ENCODE measurements at places on chromosomes 3 and 15.
A peak's percentile ranks its signal among the peaks of the same experiment; 100 is the strongest.

- no peak for DNase-seq
Measured at GRCh38 chr3:119240101-119240590, 532 bp downstream of the B4GALT4 start.

DNA sequence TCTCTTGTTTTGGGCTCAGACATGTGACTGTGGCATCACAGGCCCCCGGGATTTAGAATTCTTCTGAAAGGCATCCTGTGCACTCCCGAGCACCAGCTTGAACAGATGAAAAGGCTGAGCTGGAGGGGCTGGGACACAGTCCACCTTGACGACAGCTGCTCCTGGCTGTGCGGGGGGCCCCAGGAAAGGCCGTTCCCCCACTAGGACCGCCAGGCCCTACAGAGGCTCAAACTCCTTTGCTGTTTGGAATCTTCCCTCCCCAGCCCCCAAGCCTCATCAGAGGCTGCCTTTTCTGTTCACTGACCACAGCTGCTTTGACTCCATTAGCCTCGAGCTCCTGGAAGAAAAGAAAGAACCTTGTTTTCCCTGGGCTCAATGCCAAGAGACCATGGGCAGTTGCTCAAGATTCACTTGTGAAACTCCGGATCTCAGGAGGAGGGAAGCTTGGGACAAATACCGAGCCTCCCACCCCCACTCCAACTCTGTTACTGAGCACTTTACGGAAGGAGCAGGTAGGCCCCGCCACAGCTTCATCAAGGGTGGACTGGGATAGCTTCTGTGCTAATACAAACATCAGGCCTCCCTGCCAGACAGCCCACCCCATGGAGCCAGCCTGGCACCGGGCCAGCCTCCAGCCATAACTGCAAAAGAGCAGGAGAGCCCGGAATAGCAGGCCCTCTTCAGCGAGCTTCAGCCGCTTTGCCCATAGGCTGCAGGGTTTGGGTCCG, 15.7 kb downstream of the CIDEC start:
- peak; percentile 75 for DNase-seq

DNA sequence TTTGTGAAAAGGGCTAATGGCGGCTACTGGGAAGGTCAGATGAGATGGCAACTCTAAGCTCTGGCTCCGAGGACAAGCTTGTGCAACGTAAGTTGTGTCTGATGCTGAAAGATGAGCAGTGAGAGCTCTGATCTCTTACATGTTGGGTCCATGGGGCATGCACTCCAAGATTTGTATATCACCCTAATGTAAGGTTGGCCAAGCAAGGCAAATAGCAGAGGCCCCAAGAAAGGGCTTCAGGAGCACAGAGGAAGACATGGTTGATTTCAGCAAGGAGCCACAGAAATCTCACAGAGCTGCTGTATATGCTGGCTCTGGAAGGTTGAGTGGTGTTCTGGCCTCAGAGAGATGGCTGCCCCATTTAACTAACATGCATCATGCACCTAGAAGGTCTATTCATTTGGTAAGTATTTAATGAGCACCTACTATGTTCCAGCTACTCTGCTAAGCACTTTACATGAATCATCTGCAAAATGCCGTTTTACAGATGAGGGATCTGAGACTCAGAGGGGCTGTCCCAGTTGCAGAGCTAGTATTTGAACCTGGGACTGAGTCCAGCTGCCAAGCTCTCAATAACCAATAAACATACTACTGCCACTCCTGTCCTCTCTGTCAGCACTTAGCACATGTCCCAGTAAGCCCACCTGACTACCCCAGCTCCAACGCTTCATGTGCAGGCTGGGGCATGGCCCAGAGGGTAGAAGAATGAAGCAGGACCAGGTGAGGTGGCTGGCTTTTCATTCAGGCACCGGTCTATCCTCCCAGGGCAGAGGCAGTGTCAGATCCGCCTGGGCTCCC, 27.8 kb upstream of the ATP2B2 start:
- peak; percentile 12 for DNase-seq

DNA sequence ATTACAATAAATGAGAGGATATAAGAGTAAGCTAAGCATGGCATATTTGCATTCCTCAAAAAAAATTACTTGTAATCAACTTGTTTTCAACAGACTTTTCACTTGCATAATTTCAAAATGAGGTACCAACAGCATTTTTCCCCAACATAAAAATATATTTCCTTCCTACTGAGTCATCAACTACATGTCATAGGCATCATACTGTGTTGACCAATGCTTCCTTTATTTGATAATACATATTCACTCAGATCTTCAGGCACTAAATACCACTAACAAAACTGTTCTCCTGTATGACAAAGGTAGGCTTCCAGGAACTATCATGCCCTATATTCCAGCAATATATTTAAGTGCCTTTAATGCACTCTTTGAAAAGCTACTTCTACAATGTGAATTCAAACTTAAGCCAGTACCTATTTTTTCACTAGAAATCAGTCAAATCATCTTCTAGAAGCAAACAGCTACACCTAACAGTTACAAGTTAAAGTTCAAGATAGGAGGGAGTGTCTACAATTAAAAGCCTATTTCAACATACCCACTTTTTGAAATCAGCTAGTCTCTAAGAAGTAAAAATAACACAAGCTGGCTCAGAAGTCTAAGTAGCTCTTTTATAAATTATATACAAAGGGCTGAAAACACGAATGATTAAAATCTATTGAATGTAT, 11.3 kb downstream of the ADAM10 start:
- DNase-seq, result no peak

- no peak for DNase-seq
Measured at GRCh38 chr3:36957063-36957462, 12.2 kb upstream of the TRANK1 start.

DNA sequence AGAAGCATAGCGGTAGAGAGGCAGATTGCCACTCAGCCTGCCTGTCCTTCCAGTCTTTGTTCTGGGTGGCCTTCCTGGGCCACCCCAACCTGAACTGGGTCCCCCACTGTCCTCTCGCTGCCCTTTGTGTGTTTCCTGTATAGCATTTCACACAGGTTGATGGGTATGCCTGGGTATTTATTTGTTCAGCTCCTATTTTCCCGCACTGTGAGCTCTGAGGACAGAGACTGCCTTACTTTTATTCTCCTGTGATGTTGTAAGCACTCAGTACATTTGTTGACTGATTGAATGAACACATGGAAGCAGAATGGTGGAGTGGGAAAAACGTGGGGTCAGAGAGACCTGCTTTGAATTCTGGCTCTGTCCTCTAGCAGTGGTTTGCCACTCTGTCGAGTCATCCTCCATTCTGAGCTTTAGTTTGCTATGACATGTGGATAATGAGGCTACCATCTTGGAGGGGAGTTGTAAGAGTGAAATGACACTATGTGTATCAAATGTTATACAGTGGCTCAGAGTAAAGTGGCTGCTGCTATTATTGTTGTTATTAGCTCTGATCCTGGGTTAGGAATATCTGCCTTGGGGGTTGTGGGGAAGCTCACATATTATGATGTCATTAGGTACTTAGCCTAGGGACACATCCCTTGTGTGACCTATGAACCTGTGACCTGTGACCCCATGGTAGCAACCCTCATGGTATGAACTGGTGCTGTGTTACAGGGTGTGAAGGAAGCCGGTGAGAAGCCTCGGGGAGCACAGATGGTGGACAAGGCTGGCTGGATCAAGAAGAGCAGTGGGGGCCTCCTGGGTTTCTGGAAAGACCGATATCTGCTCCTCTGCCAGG, 6.4 kb downstream of the PLEKHO2 start:
- no peak for DNase-seq
